ENCODE measurements at places on chromosomes 13 and 19. TPM values are rescaled to one million over a fixed set of nuclear protein-coding genes. Genes with fewer than 3 reads are reported as not detected.

Gene FBXW9
- 2.6 TPM for total RNA-seq

Gene HOOK2
- 30.2 TPM for total RNA-seq

Gene CNN1
- total RNA-seq, result 558 TPM

Gene IGFL3
- total RNA-seq, result not detected

Gene RTBDN
- not detected for total RNA-seq

Gene PRR22
- 0.48 TPM for total RNA-seq

Gene AXL
- total RNA-seq, result 53.7 TPM
